ENCODE measurements at places on chromosomes 2 and 18. TPM values are rescaled to one million over a fixed set of nuclear protein-coding genes. Genes with fewer than 3 reads are reported as not detected.

- H3K27ac ChIP-seq: no peak overlapping the region
- no peaks in the 10 kb centered on the region for H3K27me3 ChIP-seq
- H3K4me3 ChIP-seq: no peak overlapping the region
- H3K4me1 ChIP-seq: no peaks in the 10 kb centered on the region
Observed at GRCh38 chr2:232563580-232563979, 13.1 kb downstream of the EIF4E2 start.

GRCh38 chr2:178915423-178916173, 108.4 kb upstream of the TTN start:
- H3K27me3 ChIP-seq: no peaks in the 10 kb centered on the region
- no peak overlapping the region for H3K27ac ChIP-seq
- DNase-seq: no peak
- H3K36me3 ChIP-seq: no peaks in the 10 kb centered on the region
- H3K4me1 ChIP-seq: no peaks in the 10 kb centered on the region

- H3K36me3 ChIP-seq: no peaks in the 10 kb centered on the region
- H3K27me3 ChIP-seq: no peaks in the 10 kb centered on the region
- H3K4me3 ChIP-seq: no peak overlapping the region
- no peak for DNase-seq
- H3K4me1 ChIP-seq: no peaks in the 10 kb centered on the region
- H3K27ac ChIP-seq: no peak overlapping the region
Observed at GRCh38 chr18:33123862-33124518, 316.5 kb downstream of the CCDC178 start.

GRCh38 chr2:242020196-242021004, 150.9 kb downstream of the RTP5 start:
- no peaks in the 10 kb centered on the region for H3K36me3 ChIP-seq
- H3K4me3 ChIP-seq: no peak overlapping the region
- no peaks in the 10 kb centered on the region for H3K4me1 ChIP-seq

DNA sequence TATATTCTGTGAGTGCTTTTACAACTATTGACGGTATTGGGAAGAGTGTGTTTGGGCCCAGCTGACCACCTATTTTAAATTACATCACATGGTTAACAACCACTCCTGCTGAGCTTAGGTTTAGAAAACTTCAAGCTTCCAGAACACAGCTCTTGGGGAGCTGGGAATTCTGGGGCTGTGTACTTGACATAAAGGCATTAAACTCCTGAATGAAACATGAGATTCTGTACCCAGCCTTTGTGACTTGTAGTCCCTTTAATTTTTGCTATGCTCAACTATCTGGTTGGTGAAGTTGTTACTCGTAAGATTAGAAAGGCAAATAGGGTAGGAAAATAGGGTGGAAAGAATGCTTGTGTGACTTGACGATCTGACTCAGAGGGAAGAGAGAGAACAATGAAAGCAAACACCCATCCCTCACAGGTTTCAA, 66.9 kb downstream of the LTBP1 start:
- H3K27me3 ChIP-seq: no peaks in the 10 kb centered on the region
- H3K4me3 ChIP-seq: no peak overlapping the region
- no peaks in the 10 kb centered on the region for H3K36me3 ChIP-seq

GRCh38 chr2:200378652-200379290, 72.3 kb downstream of the SPATS2L start:
- no peaks in the 10 kb centered on the region for H3K27me3 ChIP-seq
- H3K27ac ChIP-seq: no peak overlapping the region
- no peak for DNase-seq

GRCh38 chr2:199811346-199811745, 39.6 kb downstream of the FTCDNL1 start:
- no peak overlapping the region for H3K27ac ChIP-seq
- no peaks in the 10 kb centered on the region for H3K36me3 ChIP-seq
- no peak overlapping the region for H3K4me3 ChIP-seq
- no peak for DNase-seq

GRCh38 chr18:13321923-13322322, 103.4 kb downstream of the LDLRAD4 start:
- H3K4me3 ChIP-seq: no peak overlapping the region
- DNase-seq: no peak
- no peaks in the 10 kb centered on the region for H3K27me3 ChIP-seq
- H3K27ac ChIP-seq: no peak overlapping the region

DNA sequence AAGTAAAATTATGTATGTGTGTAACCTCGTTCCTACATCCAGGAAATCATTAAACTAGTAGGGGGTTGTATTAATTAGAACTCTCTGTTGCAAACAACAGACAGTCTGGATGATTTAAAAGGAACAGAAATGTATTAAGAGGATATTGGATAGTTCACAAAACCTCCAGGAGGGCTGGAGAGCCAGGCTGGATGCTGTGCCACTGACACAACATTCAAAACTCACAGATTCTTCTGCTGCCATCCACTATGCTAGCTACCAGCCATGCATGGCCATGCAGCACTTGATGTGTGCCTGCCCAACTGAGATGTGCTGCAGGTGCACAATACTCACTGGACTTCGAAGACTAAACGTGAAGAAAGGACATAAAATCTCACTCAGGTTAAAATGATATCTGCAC, 48.2 kb upstream of the SH3RF3 start:
- no peak overlapping the region for H3K27ac ChIP-seq
- no peaks in the 10 kb centered on the region for H3K27me3 ChIP-seq
- no peaks in the 10 kb centered on the region for H3K36me3 ChIP-seq
- H3K4me1 ChIP-seq: no peaks in the 10 kb centered on the region
- no peak overlapping the region for H3K4me3 ChIP-seq
- DNase-seq: no peak

DNA sequence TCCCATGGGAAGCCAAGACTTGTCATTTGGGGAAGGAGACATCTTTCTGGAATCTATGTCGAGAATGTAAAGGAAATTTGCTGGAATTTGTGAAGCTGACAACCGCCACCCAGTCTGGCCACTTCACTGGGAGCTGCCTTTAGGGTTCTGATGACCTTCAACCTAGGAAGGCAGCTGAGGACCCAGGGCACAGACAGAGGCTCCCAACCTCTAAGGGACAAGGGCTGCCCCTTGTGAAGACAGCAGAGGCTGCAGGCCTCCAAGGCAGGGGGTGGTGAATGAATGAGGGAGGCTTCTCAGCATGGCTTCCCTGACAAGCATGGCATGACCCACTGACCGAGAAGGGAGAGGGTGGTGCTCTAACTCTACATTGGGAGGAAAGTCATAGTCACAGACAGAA, 128.9 kb upstream of the ASB18 start:
- no peaks in the 10 kb centered on the region for H3K4me1 ChIP-seq
- no peak overlapping the region for H3K4me3 ChIP-seq
- no peaks in the 10 kb centered on the region for H3K27me3 ChIP-seq
- no peaks in the 10 kb centered on the region for H3K36me3 ChIP-seq

DNA sequence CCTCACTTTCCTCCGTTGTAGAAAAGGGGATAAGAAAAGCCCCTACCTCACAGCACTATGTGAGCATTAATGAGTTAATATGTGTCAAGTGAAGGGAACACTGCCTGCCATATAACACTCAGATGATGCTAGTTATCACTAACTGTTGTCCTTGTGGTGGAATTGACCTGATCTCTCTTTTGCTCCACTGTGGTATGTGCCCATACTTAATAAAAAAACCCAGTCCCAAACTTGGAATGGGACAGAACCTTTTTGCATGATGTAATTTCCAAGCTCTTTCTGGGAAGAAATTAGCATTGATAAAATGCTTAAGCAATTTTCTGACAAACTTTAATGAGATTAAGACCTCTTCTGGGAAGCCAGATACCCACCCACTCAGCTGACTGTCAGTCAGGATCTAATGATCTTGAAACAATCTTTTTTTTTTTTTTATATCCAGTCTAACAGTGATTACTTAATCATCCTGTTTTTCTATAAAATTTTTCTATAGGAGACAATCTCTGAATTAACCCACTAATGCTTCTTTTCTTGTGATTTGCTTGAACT, 158.7 kb downstream of the ZBTB7C start:
- H3K4me3 ChIP-seq: no peak overlapping the region
- H3K27ac ChIP-seq: no peak overlapping the region
- H3K27me3 ChIP-seq: no peaks in the 10 kb centered on the region
- H3K4me1 ChIP-seq: no peaks in the 10 kb centered on the region

DNA sequence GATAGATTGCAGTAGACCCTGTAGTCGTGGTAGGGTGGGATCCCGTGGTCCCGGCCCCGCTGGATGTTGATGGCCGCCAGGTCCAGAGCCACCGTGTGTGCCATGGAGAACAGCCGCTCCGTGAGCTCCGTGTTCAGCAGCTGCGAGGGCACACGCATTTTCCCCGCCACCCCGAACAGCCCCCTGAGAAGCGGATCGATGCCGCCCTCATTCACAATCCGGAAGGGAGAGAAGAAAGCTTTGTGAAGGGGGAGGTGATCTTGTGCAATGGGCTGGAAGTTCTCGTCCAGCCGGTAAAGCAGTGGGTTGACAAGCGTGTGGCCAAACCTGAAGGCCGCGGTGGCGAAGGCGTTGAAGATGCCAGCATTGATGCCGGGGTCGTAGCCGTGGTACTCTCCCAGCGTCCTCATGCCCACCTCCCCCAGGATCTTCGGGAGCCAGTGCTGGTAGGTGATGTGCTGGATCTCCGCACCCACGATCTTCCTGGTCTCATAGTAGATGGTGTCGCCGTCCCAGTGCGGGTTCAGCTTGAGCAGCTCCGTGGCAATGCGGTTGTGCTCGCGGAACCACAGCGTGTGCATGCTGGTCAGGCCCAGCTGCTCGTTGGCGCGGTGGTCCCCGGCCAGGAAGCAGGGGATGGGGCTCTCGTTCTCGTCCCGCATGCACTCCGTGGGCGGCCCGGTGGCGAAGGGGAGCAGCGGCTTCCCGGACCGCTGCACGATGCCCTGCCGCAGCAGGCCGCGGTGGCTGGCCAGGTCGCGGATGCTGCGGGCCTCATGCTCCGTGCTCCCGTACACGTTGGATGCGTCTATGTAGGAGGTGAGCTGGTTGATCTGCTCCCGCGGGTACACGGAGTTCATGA, 95.8 kb downstream of the PXDN start:
- H3K4me1 ChIP-seq: no peaks in the 10 kb centered on the region
- H3K4me3 ChIP-seq: no peak overlapping the region
- no peaks in the 10 kb centered on the region for H3K27me3 ChIP-seq

GRCh38 chr2:135265960-135266490, 213.9 kb downstream of the RAB3GAP1 start:
- H3K27ac ChIP-seq: no peak overlapping the region
- no peaks in the 10 kb centered on the region for H3K4me1 ChIP-seq
- DNase-seq: no peak

The GALNT14 gene
- 13.7 TPM for total RNA-seq

The PTPRN gene
- 5.2 TPM for total RNA-seq

The SERPINB3 gene
- total RNA-seq: 0.17 TPM

The SMAD7 gene
- total RNA-seq: 13.8 TPM

The CCL20 gene
- not detected for total RNA-seq

The ARHGEF33 gene
- 0.95 TPM for total RNA-seq

The SLC16A14 gene
- 2.1 TPM for total RNA-seq

The PRSS56 gene
- not detected for total RNA-seq

The ALPG gene
- 0.56 TPM for total RNA-seq

The IGFBP5 gene
- total RNA-seq: 2.5 TPM

The REG1B gene
- total RNA-seq: not detected

The MERTK gene
- 6.1 TPM for total RNA-seq

The CRYGD gene
- 0.98 TPM for total RNA-seq

The FIGN gene
- total RNA-seq: 22.8 TPM

Measured in H1 (cell line).